ENCODE measurements at places on chromosomes 7 and 10.

- no peak for DNase-seq
Observed at GRCh38 chr7:136102881-136103280, 125.7 kb upstream of the MTPN start.

DNA sequence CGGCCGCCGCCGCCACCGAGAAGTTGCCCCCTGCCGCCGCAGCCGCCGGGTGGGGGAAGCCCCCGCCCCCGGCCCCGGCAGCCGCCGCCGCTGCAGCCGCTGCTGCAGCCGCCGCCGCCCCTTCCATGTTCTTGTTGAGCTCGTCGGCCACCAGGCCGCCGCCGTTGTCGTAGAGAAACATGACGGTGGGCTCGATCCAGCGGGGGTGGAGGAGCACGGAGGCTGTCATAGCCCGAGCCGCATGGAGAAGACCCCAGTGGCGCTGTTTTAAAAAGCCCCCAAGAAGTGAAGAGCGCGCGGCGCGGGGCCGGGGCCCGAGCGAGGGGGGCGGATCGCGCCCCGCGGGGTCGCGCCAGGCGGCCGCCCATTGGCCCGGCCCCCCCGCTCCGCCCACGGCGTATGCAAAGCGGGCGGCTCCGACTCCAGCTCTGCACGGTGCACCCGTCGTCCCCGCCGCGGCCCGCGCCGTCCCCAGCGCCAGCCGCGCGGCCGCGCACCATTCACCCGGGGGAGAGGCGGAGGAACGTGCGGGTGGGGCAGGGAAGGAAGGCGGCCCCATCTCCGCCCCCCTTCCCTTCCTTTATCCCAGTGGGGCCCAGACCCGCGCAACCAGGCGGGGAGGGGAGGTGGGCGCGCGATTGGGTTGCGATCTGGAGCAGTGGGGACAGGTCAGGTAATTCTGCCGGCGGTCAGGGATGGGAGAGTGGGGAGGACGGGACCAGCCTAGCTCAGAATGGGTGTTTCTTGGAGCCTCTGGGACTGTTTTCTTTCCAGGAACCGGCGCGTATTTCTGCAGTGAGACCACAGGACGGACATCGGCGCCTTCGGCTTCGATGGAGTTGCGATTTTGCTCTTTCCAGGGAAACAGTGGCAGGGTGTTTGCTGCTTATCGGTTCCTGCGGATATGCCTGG lies at the start of gene HOXA13:
TSS of gene HOXA13 (minus strand) at position 243 of the 912 bp plus-strand sequence. CDS start at position 229, 14 bp downstream.
- DNase-seq = peak; percentile 53

DNA sequence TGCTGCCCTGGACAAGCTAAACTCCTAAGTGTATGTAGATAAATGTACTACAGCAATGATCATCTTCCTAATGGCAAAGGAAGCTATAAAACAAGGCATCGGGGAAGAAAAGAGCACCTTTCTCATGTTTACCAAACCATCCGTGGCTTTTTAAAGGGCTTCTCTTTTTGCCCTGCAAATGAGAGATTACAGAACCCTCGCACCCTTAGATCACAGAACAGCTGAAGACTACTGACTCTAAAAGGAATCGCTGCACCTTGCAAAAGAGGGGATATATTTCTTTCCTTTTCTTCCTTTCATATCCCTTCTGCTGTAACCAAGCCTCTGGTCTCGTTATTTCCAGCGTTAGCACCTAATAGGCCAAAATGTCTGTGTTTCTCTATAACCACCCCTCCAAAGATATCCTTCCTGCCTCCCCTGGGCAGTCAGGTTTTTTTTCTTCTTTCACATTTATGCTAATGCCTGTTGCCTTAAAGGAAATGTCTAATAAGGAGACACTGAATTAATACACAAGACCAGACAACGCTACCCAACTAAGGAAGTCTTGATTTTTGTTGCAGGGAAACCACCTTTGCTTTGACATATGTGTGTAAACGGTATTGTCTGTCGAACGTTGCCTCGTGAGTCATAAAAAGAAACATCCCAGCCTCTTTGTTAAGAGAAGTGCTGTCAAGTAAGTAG lies 10.5 kb downstream of the ST8SIA6 start:
- DNase-seq = no peak

DNA sequence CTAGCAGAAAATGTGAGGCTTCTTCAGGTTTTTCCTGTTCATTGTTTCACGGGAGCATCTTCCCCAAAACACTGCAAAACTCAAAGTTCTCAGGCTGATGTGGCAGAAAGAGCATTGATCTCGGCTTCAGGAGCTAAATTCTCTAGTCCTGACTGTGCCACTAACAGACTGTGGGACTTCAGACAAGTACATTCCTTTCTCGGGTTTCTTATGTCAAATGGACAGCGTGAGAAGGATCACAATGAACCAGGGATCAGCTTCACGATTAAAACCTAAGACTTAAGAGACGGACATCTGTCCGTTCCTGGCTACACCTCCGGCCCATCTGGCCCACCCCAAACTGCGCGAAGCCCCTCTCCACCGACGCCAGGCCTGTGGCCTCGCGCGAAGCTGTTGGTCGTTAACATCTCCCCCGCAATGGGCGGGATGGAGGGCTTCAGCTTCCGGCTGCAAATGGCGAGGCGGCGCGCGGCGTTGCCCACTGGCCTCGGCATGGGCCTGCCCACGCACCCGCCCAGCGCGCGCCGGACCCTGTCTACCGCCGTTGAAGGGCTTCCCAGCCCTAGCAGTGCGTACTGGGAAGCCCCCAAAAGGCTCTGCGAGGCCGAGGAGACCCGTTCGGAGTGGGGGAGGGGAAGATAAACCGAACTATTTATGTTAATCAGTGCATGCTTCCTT lies 549 bp upstream of the DDX50 start:
- no peak for DNase-seq

GRCh38 chr7:132428247-132428919 lies 147.9 kb downstream of the PLXNA4 start:
- no peak for DNase-seq

Measured in B cell (primary cell).